ENCODE measurements at places on chromosomes 1 and 21.

DNA sequence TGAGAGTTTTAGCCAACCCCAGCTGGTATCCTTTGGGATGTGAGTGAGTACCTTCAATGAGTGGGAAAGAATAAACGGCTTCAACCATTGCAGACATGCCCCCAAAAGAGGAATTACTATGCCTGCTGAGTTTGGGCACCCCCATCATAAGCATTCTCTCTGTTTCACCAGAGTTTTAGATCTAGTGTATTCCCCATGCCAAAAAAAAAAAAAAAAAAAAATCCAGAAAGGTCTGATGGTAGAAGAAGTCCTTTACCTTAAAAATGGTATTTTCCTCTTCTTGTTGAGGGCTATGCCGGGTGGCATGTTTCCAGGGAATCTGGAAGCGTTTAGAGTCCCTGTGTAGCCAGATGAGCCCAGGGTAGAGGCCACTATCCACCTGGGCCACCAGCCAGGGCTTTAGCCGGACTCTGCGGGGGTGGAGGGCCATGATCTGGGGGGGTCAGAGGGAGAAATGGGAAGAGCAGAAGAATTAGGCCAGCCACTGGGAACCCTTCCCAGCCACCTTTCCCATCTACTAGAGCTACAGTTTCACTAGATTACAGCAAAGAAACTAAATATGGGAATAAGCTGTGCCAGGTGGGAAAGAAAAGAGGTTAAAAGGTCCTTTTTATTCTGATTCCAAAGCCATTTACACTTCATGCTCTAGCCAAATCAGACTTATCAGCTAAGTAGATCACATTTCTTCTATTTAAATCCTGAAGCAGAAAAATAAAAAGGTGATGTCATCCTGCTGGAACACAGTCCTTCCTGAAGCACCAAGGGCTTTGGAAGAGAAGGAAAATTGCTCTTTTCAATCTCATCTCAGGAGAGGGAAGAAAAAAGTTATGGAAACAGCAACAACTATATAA, 4.7 kb downstream of the IRF6 start:
- DNase-seq = no peak

GRCh38 chr1:20322081-20322824, 31.6 kb downstream of the VWA5B1 start:
- DNase-seq = no peak

GRCh38 chr1:193242000-193242399, 55.6 kb upstream of the B3GALT2 start:
- no peak for DNase-seq

DNA sequence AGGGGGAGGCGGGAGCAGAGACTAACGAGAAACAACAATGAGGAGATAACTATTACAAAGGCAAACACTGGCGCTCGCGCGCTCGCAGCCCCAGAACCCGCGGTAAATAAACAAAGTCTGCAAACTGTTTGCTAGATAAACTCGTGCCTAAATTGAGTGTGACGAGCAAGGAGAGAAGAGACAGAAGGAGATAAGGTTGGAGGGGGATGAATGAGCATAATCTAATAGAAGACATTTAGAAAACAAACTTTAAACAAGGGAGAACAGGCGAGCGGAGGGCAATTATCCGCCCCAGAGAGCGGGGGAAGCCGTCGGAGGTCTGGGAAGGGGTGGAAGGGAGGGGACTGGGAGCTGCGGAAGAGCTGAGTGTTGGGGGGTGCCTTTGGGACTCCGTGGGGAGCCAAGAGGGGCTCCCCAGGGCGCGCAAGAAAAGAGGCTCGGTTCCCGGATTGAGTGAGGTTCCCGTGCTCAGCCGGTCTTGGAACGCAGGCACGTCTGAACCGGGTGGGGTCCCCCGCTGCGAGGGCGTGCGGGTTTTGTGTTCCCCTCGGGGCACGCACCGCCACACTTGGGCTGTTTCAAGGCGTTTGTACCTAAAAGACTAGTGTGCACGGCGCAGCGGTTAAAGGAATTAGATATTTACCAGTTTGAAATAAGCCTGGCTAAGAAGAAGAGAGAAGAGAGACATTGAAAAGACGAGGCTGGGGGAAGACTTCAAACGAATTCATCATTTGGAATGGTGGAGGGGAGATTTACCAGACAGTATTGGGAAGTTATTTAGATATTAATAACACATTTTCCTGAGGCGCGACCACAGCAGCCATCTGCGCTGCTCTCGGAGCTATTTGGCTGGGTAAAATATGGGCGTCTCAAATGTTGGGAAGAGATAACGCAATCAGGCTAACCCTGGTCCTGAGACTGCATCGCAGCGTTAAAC, 10.6 kb downstream of the PAX7 start:
- no peak for DNase-seq

DNA sequence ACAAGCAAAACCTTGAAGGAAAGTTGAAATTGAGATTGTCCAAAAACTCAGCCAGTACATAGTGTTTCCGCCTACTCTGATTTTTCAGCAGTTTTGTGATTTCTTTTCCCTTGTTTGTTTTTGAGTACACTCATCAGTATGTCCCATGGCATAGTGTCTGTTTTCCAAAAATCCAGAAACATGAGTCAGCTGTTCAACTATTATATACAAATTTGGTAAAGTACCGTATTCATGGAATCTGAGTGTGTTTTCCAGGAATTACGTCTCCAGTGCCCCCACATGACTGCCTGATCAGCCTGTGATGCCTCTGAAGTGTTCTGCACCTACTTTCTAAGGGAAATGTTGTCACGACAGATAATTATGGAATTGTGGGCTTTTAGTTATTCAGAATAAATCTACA, 186.8 kb downstream of the LTN1 start:
- DNase-seq = no peak

DNA sequence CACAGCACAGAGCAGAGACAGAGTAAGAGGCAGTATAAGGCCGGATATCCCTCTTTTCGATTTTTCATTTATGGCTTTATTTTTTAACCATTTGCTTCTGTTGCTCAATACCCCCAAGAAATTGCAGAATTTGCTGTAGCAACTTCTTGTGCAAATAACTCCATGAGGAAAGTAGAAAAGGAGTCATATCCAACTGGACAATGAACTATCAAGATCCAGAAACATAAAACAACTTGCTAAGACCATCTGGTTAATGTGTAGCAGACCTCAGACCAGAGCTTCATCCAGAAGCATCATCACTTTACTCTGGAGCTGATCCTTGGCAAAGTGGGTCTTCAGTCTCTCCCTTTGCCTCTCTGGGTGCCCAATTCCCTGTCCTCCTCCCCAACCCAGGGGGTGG, 45.9 kb downstream of the ZNF697 start:
- DNase-seq = no peak

- no peak for DNase-seq
Observed at GRCh38 chr1:52633291-52633754, 355 bp downstream of the SHISAL2A start.

GRCh38 chr1:11262171-11263049, at the start of gene MTOR:
Gene MTOR (minus strand): TSS chr1:11262551. CDS start chr1:11259409, 3,142 bp downstream.
- peak; percentile 98 for DNase-seq

DNA sequence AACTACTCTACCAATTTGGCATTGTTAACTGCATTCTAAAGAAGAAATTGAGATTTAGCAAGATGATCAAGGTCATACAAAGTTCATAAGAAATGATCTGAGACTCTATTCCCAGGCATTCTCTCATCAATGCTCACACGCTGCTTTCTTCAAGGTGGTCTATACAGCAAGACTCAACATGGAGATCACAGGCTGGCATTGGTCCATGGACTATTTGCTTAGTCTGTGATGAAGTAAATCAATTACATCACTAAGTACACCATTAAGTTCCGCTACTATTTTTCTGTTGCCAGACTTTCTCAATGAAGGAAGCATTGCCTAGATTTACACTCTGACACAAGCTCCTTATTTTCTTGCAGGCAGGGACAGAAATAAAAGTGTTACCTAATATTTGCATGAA, 51.9 kb upstream of the CYP2J2 start:
- no peak for DNase-seq

GRCh38 chr1:226708342-226708780, 30.7 kb downstream of the ITPKB start:
- DNase-seq = no peak

DNA sequence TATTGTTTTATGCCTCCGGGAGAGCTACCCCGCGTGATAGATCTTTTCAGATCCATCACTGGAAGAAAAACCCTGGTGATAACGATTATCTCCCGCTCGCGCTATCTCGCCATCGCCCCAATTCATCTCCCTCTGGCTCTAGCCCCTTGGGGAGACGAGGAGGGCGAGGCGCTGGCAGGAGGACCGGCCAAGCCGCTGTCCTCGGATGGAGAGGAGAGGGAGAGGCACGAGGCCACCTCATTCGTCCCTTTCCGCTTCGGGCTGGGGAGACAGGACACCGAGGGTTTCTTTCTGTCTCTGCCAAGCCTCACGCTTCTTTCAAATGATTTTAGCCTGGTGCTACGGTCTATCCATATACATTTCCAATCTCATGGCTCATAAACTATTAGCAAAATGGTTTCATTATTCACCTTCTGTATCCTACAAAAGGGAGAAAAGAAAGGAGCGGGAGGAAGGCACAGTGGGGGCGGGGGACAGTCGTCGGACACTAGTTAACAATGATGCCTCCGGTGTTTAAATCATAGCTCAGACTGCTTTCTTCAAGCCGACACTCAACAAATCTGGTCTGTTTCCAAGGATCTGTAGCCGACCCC, 415.0 kb upstream of the ESRRG start:
- DNase-seq = no peak

GRCh38 chr1:176795929-176796328, 333.0 kb downstream of the PAPPA2 start:
- DNase-seq = no peak

- no peak for DNase-seq
Observed at GRCh38 chr1:51989582-51990477, 670 bp downstream of the RAB3B start.

DNA sequence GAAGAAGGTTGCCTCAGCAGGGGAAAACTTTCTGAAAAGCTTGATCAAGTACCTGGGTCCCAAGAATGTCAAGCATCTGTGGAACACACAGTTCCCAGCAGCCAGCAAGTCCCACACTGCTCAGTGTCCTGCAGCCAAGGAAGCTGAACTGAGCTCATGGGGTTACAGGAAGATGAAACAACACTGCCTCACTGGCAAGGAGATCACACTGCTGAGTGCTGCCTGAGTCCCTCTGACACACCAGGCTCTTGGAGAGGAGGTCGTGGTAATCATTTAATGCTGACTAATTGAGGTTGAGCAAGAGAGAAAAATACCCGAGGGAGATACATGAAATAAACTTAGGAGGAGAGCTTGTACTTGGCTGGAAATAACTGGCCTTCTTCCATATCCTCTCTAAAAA, 75.2 kb downstream of the MPZL1 start:
- no peak for DNase-seq

DNA sequence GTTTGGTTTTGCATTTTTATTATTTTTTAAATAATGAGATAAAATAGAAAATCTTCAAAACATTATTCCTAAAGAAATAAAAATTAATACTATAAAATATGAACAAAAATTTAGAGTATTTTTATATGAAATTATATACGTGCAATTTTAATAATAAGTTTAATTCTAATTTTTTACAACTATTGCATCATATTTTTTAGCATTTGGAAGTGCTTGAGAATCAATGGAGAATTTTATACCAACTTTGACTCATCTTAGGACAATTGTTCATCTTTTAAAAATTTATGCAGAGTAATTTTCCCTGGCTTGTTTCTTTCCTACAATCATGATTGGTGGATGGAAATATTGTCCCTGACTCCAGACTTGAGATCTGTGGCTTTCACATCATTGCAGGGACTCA, 362.5 kb downstream of the MRPL39 start:
- DNase-seq = no peak

DNA sequence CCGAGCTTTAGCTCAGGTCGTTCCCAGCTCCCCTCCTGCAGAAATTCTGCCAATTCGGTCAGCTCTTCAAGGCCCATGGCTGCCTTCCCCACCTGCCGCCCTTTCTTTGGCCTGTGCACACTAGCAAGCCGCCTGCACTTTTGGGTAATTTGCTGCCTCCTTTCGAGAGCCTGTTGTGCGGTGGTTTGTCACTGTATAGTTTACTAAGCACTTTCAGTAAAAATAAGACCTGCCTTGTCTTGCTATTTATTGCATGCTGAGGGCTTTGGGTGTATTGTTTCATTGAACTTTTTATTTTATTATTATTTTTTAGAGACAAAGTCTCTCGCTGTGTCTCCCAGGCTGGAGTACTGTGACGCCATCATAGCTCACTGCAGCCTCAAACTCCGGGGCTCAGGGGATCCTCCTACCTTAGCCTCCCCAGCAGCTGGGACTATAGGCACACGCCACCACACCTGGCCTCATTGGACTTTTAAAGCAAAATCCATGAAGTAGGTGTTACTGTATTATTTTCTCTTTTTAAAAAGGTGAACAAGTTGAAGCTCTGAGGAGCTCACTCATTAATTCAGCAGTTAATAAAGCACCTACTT, 1.1 kb upstream of the FABP3 start:
- DNase-seq = no peak

Measured in caudate nucleus (tissue), 63 donors.